ENCODE measurements at places on chromosomes 4 and X.

DNA sequence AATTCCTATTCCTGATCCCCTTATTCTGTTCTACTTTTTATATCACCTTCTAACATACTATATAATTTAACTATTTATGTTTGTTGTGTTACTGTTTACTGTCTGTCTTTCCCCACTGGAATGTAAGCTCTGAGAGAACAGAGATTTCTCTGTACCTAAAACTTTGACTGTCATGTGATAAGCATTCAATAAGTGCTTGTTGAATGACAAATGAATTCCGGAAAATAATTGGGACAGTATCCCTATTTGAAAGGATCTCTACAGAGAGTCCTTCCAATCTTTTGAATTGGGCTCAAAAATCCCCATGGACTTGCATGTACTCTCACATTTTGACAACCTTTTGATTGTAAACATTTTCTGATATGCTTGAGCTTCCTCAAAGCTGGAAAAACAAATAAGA is 1.6 kb upstream of the MMGT1 start:
- DNase-seq = no peak

- DNase-seq = peak; percentile 77
Measured at GRCh38 chr4:2793586-2794485, 951 bp downstream of the SH3BP2 start.

- peak; percentile 10 for DNase-seq
Measured at GRCh38 chr4:107897823-107898222, 33.5 kb upstream of the CYP2U1 start.

DNA sequence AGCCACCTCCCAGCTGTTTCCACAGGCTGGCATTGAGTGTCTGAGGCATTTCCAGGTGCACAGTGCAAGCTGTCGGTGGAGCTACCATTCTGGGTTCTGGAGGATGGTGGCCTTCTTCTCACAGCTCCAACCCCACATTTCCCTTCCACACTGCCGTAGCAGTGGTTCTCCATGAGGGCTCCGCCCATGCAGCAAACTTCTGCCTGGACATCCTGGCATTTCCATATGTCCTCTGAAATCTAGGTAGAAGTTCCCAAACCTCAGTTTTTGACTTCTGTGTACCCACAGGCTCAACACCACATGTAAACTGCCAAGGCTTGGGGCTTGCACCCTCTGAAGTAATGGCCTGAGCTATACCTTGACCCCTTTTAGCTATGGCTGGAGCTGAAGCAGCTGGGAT is 10.3 kb upstream of the FRMPD4 start:
- DNase-seq = no peak

- DNase-seq = no peak
Measured at GRCh38 chrX:78182881-78183280, 43.4 kb upstream of the TAF9B start.

- no peak for DNase-seq
Measured at GRCh38 chr4:182827954-182828353, 89.2 kb downstream of the DCTD start.

GRCh38 chr4:38610521-38610920 is 53.5 kb upstream of the KLF3 start:
- no peak for DNase-seq

DNA sequence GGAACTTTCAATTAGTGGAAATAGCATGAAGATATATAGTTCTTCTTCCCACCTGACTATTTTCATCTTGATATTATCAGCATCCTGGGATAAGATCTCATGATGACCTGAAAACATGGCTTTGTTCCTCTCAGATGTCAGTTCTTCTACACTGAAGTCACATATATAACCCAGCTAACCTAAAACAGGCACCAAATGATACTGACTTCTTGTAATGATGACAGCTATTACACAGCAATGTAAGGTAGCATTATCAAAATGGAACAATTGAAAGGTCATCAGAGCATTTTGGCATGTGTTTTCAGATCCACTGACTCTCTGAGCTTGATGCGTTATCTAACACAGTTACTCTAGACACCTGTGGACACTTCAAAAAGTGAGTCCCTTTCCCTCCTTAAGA is 469.9 kb downstream of the INPP4B start:
- DNase-seq = no peak

- DNase-seq = no peak
Measured at GRCh38 chr4:43512253-43512652, 619.7 kb downstream of the GRXCR1 start.

- no peak for DNase-seq
Measured at GRCh38 chr4:100754751-100755150, 236.9 kb upstream of the EMCN start.

- DNase-seq = peak; percentile 57
Measured at GRCh38 chr4:103046416-103047290, 27.1 kb upstream of the SLC9B1 start.

GRCh38 chr4:136156947-136157346 is 1375.3 kb downstream of the PCDH18 start:
- no peak for DNase-seq

- DNase-seq = no peak
Measured at GRCh38 chr4:17092736-17093437, 194.4 kb upstream of the LDB2 start.

DNA sequence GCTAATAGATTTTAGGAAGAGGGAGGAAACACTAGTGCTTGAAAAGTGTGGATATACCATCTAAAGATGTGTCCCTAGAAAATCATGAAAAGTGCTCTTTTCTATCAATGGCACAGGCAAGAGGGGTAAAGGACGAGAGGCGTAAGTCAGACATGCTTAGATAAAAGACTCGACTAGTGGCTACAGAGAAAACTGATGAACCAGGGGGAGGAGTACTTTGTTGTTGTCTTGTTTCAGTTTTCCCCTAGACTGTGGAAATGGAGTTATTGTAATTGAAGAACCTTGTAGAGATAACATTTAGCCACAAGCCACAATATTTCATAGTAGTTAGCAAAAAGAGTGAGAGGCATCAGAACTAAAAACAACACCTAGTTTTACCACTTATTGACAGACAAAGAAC is 21.4 kb downstream of the GALNTL6 start:
- no peak for DNase-seq

DNA sequence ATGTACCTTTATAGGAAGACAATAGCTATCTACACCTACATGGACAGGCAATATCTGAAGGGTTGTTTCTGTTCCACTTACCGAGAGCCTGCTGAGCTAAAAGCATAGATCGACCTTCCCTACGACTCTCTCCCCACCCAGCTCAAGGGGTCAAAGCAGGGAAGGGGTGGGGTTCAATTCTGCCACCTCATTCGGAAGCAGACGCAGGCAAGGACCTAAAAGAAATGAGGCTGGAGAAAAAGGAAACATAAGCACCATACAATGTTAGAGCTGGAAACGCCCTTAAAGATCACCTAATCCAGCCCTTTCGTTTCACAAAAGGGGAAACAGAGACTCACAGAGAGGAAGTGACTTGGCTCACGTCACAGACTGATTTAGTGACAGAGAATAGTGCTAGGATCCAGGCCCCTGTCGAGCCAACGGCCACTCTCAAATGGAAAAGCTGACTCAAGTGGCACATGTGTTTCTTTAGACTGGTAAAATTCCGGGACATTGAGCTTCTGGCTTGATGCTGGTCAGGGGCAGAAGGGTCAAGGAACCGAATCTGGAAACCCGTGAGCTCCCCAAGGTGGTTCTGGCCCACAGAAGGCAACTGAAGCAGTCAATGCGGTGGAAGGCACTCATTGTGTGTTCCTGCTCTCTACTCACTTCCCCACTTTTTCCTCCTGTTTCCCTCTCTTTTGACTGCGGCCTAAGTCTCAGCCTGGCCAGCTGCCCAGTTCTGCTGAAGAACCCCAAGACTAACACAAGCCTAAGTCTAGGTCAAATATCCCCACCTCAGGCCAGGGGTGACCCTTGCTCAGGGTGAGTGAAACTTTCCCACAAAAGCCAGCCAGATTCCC is 7.5 kb downstream of the SEPTIN6 start:
- DNase-seq = no peak

DNA sequence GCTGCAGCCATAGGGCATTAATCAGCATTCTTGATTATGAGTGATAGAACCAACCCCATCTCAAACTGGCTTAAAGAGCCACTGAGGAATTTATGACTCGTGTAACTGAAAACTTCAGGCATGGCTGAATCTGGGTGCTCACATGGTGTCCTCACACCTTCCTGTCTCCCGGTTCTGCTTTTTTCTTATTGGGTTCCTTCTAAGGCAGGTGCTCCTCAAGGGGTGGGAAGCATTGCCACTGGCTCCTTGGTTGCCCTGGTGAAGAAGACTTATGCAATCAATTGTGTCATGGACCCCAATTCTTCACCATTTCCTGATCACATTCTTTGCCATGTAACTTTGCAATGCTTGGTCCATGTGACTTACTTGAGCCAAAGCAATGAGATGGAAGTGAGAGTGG is 4.3 kb upstream of the ZCCHC4 start:
- DNase-seq = peak; percentile 69

- no peak for DNase-seq
Measured at GRCh38 chr4:15917297-15917696, 21.2 kb downstream of the FGFBP1 start.

DNA sequence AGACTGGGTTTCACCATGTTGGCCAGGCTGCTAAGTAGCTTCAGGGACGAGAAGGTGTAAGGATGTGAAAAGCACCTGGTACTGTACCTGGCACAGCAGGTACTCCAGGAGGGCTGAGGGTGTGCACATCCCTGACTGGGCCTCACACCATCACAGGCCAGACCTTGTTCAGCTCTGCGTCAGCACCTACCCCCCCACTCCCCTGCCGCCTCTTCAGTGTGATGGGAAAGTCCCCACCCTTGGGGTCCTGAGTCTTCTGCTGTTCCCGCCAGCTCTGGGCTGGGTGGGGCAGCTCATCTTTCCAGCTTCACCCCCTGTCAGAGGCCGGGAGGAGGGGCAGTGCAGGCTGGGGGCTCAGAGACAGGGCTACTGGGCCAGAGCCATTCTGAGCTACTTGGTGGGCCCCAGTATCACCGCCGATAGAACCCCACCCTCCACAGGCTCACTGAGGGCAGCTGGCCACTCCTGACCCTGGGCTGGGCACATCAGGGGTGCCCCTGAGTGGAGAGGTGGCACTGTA is 6.7 kb upstream of the SH3BP2 start:
- DNase-seq = no peak

DNA sequence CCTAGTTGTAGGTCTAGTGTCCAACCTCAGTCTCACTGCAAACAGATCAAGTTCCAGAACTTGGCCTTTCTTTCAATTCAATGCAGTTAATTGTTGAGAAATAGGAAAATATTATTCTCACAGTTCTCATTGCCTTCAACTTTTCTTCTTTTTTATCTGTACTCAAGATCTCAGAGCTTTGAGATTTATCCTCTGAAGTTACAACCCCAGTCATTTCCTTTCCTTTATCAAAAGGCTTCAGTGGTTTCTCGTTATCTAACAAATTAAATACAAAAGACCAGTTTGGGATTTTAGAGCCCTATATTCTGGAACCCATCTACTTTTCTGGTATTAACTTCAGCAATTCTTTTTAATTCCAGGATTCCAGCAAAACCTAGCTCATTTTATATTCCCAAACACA is 130.2 kb downstream of the TMA16 start:
- DNase-seq = no peak

DNA sequence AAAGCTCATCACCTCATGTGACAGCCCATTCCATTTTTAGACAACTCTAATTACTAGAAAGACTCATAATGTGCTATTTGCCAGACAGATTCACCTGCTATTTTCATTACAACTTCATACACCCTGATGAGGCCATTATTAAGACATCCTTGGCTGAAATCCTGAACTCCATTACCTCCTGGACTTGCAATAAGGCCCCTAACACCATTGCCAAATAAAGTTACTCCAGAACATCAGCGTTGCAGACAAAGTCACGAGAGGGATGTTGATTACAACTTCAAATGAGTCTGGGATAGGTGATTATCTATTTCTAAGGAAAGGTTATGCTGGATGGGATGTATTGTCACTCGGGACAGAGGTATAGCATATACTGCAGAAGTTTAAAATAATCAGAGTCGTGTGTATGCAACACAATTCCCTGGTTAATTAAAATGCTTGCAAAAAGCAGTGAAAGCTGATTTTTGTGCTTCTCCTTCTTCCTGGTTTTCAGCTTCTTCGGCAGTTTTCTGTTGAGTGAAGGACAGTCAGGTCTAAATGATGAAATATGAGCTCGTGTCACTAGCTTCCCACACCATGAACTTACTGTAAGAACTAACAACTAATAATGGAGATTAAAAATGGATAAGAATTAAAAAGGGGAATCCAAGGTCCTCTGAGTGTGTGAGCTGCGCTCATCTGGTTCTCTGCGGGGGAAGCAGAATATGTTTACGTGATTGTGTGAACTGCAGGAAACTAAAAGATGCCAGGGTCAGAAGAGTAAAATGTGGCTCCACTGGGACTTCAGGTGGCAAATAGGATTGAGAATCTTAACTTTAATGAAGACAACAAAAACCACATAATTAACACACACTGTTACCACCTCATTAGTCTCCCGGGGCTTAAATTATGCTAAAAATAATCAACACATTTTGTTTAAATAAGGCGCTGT is 17.6 kb upstream of the SOD3 start:
- DNase-seq = no peak

DNA sequence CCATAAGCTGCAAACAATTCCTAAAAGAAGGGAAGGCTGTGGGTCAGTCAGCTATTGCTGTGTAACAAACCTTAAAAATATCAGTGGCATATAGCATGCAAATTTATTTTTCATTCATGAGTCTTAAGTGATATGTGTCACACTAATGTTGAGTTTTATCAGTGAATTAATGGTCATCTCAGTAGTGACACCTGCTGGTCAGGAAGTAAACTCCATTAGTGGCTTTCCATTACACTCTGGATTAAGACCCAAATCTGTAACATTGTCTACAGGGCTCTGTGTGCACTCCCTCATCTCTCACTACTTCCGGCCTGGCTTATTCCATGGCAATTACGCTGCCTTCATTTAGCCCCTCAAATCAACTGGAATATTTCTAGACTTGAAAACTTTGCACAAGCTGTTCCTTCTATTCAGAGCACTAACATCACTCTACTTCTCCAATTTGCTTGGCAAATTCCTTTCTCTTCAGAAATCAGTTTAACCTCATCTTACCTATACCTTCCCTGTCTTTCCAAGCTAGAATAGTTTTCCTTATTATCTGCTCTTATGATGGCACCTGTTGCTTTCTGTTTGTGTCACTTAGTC is 217.3 kb upstream of the TAPT1 start:
- peak; percentile 66 for DNase-seq

GRCh38 chr4:84879651-84880200 is 86.8 kb downstream of the WDFY3 start:
- DNase-seq = peak; percentile 19

GRCh38 chr4:113159942-113160545 is 110.6 kb downstream of the ANK2 start:
- peak; percentile 65 for DNase-seq

DNA sequence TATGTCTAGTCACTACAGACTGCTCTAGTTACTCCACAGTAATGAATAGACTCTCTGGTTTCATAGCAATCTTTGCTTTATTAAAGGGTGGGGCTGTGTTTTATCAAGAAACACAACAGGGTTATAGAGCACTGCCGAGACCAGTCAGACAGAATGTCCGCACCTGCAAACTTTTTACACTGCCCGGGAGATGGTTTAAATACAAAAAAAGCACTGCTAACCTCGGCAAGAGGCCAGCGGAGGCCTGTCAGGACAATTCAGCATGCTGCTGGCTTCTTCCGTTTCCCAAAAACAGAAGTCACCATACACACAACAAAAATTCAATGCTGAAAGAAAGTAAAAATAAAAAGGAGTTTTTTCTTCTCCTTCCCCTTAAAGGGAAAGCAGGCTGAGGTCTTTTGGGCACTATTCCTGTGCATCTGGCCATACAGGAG is 67.4 kb downstream of the IRF2 start:
- DNase-seq = no peak

- no peak for DNase-seq
Measured at GRCh38 chrX:74451450-74452198, 30.3 kb downstream of the SLC16A2 start.

Measured in kidney tubule cell (primary cell).